Urinary bladder (tissue), 4 donors: ENCODE measurements at places on chromosomes 3 and 15. TPM values are rescaled to one million over a fixed set of nuclear protein-coding genes. Genes with fewer than 3 reads are reported as not detected.

- DNase-seq, result no peak
Observed at GRCh38 chr3:176919836-176920765, 277.2 kb downstream of the TBL1XR1 start.

Gene UBL7
- 52.4 TPM for polyA plus RNA-seq

DNA sequence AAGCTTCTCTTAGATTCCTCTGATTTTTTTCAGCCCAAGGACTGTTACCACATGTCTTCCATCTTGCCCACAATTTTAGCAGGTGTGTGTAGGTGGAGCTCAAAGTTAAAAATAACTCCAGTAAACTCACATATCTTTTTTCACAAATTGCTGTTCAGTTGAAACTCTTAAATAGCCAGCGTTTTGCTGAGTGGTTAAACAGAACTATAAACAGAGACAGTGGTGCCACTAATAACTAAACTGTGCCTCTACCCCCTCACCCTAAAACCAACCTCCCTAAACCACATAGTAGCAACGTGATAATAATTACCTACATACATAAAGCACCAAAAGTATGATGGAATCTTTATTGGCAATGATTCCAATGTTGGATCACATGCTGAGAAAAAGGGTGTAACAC, 525.1 kb downstream of the PDCD6IP start:
- DNase-seq, result no peak

- no peak for DNase-seq
Observed at GRCh38 chr3:67059443-67059842, 61.3 kb downstream of the KBTBD8 start.

GRCh38 chr15:27668471-27669220, 430.5 kb downstream of the OCA2 start:
- no peak for DNase-seq

DNA sequence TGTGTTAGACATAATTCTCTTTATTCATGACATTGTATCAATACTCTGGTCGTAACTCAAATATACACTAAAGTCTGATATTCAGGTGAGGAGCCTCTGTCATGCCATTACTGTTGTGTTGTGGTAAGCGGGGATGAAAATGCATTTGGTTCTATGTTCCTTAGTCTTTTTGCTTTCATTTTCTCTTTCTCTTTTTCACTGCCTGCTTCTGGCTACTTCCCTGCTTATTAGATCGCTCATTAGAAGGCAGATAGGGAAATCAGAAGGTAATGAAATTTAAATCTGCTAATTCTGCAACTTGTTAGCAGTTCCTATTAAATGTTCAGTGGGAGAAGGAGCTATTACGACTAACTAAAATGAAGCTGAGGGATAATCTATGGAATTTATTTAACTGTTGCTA, 345.0 kb downstream of the GRM7 start:
- no peak for DNase-seq
